ENCODE measurements at places on chromosomes 11 and 22. TPM values are rescaled to one million over a fixed set of nuclear protein-coding genes. Genes with fewer than 3 reads are reported as not detected.

- DNase-seq, result no peak
Measured at GRCh38 chr11:75317446-75318122, 33.9 kb downstream of the ARRB1 start.

Gene PRG3
- not detected for total RNA-seq

GRCh38 chr11:70429724-70430521 lies 31.6 kb downstream of the CTTN start:
- no peak for DNase-seq

Gene MMP27
- not detected for total RNA-seq

DNA sequence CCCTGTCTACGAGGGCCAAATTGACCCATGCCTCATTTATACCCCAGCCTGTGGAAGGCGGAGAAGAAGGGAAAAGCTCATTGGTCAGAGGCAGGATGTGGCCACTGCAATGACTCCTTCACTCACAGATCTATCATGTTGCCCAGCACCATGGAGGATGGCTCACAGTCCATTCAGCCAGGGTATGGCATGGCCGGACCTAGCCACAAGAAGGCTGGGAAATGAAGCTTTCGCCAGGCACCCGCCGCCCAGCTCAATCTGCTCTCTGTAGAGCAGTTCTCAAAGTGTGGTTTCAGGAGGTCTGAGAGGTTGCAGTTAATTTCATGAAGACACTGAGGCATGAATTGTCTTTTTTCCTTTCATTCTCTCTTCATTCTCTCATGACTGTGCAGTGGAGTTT lies 40.6 kb upstream of the LINC01488 start:
- DNase-seq, result no peak

DNA sequence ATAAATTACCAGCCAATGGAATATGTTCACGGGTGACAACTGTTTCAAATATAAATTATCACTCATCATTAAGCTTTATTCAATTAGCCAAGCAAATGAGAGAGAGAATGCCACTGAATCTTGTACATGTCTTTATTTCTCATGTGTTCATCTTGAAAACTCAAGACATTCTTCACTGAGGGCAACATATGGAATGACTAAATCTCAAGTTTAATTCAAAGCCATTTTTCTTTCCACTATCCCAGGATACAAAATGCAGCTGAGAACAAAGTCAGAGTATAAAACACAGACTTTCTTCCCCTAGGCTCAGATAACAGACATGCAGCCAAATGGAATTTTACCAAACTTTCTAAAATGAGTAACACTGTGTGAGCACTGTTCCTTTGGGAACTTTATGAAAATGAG lies 12.1 kb upstream of the BBOX1 start:
- no peak for DNase-seq

Gene PDE3B
- total RNA-seq, result 31.2 TPM

Gene GDPD5
- total RNA-seq, result 4.0 TPM

Gene MMP12
- total RNA-seq, result not detected

- DNase-seq, result no peak
Measured at GRCh38 chr11:12767027-12767426, 92.8 kb downstream of the TEAD1 start.

GRCh38 chr22:46596032-46596441 lies 24.1 kb upstream of the GRAMD4 start:
- DNase-seq, result peak; percentile 11

DNA sequence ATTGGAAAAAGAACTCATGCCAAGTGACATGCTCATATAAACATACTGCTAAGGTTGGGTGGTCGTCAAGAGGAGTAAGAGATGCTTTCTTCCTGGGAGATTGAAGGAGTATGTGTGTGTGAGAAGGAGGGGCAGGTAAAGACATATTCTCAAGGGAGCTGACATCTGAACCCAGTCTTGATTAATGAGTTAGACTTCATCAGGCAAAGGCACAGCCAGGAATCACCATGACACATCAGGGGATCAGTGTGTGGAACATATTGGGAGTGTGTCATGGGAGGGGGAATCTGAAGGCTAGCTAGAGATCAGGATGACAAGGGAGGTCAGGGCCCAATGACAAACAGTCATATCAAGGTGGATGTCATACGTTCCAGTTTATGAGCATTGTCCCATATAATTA lies 14.9 kb downstream of the CNTF start:
- no peak for DNase-seq

DNA sequence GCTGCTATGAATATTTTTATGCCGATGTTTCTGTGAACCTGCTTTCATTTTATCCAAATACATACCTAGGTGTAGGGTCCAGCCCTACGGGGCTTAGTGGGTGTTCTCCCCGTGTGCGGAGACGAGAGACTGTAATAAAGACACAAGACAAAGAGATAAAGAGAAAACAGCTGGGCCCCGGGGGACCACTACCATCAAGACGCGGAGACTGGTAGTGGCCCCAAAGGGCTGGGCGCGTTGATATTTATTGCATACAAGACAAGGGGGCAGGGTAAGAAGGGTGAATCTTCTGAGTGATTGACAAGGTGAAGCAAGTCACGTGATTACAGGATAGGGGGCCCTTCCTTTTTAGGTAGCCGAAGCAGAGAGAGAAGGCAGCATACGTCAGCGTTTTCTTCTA lies 920.1 kb downstream of the BRD1 start:
- DNase-seq, result no peak

Gene TYR
- total RNA-seq, result not detected
